Activated CD4-positive, alpha-beta memory T cell treated with anti-CD3 and anti-CD28 coated beads for 36 hours (primary cell): ENCODE measurements at places on chromosomes 13 and 19.

DNA sequence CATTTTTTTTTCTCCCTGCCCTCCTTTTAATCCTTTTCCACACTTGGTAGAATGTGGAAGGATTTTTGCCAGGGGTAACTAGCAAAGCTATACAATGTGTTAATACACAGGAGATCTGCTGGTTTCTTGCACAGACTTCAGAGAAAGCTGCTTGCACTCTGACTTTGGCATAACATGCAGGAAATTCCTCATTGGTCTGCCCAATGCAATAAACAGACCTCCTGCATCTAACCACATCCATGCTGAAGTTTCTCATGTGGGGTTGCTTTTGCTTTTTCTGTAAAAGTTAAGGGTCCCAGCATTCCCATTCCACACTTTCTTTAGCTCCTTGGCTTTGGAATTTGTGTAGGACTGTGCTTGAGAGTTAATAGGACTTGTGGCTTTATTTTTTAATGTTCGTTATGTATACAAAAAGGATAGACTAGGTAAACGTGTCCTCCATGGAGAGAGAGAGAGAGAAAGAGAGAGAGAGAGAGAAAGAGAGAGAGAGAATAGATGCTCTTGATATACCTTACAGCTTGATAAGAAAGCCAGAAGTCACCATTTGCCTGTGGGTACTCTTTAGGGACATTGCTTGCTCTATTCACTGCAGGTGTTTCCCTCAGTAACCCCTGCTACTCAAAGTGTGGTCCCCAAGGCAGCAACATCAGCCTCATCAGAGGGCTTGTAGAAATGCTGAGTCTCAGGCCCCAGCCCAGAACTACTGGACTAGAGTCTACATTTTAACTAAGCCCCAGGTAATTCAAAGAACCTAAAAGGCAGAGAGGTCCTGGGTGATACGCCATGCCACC is 170.5 kb downstream of the SHISA2 start:
- H3K36me3 ChIP-seq: no peaks in the 10 kb centered on the region
- H3K27me3 ChIP-seq: no peaks in the 10 kb centered on the region
- H3K4me3 ChIP-seq: no peak overlapping the region
- no peak overlapping the region for H3K27ac ChIP-seq
- H3K4me1 ChIP-seq: peaks cover 29% of the 10 kb centered on the region

DNA sequence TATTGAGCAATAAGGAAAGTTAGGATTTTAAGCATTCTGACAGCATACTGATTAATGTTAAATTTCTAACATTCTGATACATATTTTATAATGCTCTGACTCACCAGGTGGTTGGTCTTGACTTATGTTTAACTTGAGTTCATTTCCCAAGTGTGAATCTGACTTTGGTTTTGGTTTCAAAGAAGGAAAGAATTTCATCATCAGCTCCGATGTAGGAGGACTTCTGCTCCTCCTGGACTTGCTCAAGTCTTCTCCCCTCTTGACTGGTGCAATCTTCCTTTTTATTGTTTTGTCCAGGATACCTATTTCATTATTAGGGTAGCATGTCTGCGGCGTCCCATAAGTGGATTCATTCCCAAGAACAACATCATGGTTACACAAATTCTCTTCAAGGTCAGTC is 141.3 kb downstream of the RNF17 start:
- DNase-seq: no peak
- no peak overlapping the region for H3K4me3 ChIP-seq
- no peaks in the 10 kb centered on the region for H3K27me3 ChIP-seq

DNA sequence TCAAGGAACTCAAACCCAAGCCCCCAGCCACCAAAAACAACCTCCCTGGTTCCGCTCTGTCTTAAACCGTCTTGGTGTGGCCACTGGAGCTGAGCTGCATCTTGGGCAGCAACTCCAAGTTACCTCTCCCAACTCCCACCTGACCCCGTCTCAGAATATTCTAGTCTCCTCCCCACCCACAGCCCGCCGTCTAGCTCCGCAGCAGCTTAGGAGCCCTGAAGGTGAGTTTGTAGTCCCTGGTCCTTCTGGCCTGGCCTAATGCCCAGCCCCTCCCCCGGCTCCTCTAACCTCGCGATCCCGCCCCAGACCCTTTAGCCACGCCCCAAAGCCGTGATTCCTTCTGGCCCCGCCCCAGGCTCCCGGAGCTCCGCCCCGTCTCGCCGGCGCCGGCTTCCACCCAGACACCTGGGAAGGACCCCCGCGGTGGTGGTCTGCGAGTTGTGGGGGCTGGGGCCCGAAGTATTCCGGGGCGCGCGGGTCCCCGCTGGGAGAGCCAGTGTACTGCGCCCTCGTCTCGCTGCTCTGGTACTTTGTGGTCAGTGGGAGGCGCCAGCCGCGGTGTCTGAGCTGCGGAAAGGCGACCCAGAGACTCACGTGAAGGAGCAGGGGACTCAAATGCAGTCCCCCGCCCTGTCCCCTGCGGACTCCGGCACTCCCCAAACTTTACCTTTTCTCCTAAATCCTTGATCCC is 2.5 kb upstream of the LHB start:
- DNase-seq: peak; percentile 77
- peaks cover 4% of the 10 kb centered on the region for H3K36me3 ChIP-seq
- no peak overlapping the region for H3K27ac ChIP-seq
- peak overlapping the region; percentile 79 for H3K4me3 ChIP-seq

DNA sequence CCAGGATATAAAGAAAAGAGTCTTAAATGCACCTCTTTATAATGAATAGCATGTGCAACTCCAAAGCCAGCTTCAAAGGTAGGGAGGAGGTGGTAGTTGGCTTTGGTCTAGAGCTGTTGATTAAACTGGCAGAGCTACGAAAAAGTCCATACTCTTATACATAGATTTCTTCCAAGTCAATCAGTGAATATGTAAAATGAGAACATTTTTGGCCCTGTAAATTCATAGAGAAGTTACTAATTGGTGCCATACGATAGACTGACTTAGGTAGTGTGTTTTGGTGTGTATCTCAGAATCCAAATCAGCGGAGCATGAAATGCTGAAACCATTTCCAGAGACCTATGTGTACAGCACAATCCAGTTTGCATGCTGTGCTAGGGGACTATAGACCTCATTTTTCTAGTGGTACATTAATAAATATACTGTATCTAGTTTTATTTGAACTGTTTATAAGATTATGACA is 17.1 kb upstream of the DPY19L3 start:
- H3K36me3 ChIP-seq: peaks cover 4% of the 10 kb centered on the region
- H3K4me1 ChIP-seq: no peaks in the 10 kb centered on the region
- H3K27me3 ChIP-seq: no peaks in the 10 kb centered on the region
- no peak overlapping the region for H3K4me3 ChIP-seq

GRCh38 chr19:55676889-55677505 is 2.0 kb downstream of the EPN1 start:
- H3K4me1 ChIP-seq: peaks cover 46% of the 10 kb centered on the region
- H3K4me3 ChIP-seq: peak overlapping the region; percentile 90
- peaks cover 33% of the 10 kb centered on the region for H3K36me3 ChIP-seq
- no peaks in the 10 kb centered on the region for H3K27me3 ChIP-seq

- H3K4me3 ChIP-seq: no peak overlapping the region
- H3K4me1 ChIP-seq: no peaks in the 10 kb centered on the region
- H3K27ac ChIP-seq: no peak overlapping the region
- no peak for DNase-seq
- no peaks in the 10 kb centered on the region for H3K36me3 ChIP-seq
- peaks cover 17% of the 10 kb centered on the region for H3K27me3 ChIP-seq
Observed at GRCh38 chr19:17648097-17648660, 40.0 kb downstream of the UNC13A start.

DNA sequence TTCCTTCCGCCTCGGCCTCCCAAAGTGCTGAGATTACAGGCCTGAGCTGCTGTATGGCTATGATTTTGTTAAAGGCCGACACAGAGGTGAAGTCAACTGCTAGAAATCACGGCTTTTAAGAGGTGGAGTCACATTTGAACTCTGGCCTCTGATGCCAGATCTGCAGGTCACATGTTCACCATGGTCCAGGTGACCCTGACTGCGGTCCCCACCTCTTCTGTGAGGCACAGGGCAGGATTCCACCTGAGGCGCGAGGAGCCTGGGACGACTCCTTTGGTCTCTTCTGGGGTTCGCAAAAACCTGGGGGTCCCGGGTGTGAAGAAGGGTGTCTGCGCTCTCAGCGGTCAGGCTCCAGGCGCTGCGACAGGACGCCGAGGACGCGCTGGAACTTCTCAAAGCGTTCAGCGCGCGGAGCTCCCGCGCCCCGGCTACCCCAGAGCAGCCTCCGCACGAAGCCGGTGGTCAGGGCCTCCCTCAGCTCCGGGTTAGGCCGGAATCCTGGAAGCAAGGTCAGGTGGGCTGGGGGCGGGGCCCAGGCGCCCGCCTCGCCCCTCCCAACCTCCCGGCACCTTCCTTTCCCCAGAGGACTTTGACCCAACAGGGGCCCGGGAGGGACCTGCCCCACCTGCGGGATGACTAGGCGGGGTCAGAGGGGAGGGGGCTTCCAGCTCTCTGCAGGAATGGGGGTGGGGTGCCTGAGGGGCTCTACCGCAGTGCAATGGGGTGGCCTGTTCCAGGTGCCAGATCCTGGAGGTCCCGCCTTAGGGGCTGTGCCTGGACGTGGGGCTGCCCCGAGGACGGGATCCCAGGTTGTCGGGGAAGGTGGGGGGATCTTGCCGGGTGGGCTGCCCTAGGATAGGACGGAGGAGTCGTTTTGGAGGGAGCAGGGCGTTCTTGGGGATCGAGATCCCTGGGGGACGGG is 13.0 kb downstream of the TRIP10 start:
- no peak for DNase-seq
- H3K27ac ChIP-seq: no peak overlapping the region
- peaks cover 44% of the 10 kb centered on the region for H3K36me3 ChIP-seq
- H3K4me1 ChIP-seq: peaks cover 11% of the 10 kb centered on the region
- no peak overlapping the region for H3K4me3 ChIP-seq
- H3K27me3 ChIP-seq: no peaks in the 10 kb centered on the region

DNA sequence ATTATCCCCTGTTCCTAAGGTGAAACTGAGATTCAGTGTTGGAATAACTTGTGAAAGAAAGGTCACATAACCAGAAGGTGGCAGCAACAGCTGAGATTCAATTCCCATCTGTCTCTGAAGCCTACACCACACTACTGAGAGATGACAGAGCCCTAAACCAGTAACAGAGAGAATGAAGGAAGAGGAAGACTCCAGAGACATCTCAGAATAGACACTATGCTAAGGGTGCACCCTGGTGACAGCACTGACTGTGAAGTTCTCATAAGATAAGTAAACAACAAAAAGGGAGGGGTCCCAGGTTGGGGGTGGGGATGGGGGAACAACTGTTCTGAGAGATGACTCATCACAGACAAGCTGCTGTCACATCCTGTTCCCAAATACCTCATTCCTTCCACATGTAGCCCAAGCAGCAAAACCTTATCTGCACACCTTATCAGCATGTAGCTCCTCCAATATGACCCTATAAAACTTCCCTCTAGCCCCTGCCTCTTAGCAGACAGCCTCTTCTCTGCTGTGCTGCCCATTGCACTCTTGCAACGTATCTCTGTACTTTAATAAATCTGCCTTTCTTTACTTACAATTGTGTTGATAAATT is 46.5 kb downstream of the UTP14C start:
- H3K27ac ChIP-seq: no peak overlapping the region
- H3K4me3 ChIP-seq: no peak overlapping the region
- H3K4me1 ChIP-seq: peaks cover 8% of the 10 kb centered on the region
- DNase-seq: peak; percentile 53
- H3K36me3 ChIP-seq: peaks cover 8% of the 10 kb centered on the region

- H3K36me3 ChIP-seq: no peaks in the 10 kb centered on the region
- H3K27ac ChIP-seq: no peak overlapping the region
- H3K4me3 ChIP-seq: no peak overlapping the region
- H3K27me3 ChIP-seq: no peaks in the 10 kb centered on the region
Observed at GRCh38 chr13:74151859-74152258, 17.7 kb upstream of the KLF12 start.

GRCh38 chr13:21009036-21009435 is 52.4 kb downstream of the LATS2 start:
- no peaks in the 10 kb centered on the region for H3K27me3 ChIP-seq
- no peaks in the 10 kb centered on the region for H3K36me3 ChIP-seq
- peaks cover 9% of the 10 kb centered on the region for H3K4me1 ChIP-seq
